ENCODE measurements at places on chromosomes 7 and 10.

DNA sequence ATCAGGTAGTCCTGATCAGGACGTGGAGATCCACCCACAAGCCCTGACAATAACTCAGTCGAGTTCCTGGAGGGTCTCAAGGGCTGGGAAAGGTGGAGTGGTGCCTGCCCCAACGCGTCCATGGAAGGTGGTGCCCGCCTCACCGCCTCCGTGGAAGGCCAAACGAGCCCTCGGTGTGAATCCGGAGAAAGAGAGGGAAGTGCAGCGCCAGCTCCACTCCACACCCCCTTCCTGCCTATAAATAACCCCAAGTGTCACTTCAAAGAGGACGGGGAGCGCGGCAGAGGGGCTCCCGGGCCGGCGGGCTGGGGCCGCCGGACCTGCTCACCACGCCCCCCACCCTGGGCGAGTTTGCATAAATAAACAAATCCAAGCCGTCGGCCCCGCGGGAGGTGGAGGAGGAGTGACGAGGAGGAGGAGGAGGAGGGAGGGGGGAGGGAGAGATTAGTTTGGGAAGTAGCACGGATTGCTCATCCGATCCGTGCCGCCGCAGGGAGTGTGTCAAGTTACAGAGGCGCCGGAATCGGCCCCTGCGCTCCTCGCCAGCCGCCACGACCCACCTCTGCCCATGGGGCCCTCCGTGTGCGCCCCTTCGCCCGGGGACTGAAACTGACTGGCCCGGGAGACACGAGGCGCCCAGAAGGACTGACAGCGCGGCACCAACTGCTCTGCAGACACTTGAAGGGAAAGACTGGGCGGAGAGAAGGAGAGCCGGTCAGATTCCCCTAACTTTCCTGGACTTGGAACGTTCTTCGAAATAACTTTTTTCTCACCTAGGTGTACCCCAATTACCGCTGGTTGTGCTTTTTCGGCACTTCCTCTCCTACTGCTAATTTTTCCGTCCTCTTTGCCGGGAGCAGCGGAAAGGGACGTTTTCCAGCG, at the start of gene COL13A1:
Gene COL13A1, plus strand, starts transcription at position 473 of the 882 bp plus-strand sequence. CDS start 518 bp downstream, outside the sequence.
- DNase-seq, result no peak

DNA sequence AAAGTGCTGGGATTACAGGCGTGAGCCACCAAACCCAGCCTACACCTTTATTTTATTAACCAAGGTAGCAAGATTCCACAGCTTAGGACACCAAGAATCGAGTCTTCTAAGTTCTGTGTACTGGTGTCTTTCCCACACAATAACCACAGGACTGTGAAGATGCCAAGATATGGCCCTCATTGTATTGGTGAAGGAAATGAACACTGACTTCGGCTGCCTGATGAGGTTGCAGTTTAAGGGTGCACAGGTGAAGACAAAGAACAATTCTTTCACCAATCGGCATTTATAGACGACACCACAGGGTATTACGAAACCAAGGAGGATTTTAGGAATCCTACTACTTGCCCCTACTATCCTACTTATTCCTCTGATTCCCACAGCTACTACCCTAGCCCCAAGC, 47.5 kb upstream of the SVOPL start:
- no peak for DNase-seq

DNA sequence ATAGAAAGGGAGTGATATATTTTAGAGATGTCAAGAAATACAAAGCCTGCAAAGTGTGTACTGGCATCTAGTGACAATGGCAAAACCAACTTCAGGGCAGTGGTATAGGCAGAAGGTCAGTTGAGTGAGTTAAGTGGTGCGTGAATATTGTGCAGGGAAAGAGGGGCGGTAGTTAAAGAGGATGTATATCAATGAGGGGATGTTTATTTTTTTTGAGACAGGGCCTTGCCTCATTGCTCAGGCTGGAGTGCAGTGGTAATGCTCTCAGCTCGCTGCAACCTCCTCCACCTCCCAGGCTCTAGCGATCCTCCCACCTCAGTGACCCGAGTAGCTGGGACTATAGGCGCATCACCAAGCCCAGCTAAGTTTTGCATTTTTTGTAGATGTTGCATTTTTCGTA, 13.8 kb downstream of the ANLN start:
- no peak for DNase-seq

- DNase-seq, result no peak
Observed at GRCh38 chr10:78292982-78293865, 259.6 kb downstream of the RPS24 start.

- DNase-seq, result no peak
Observed at GRCh38 chr10:103457896-103458583, 660 bp downstream of the CALHM1 start.

- DNase-seq, result no peak
Observed at GRCh38 chr7:117791877-117792780, 81.1 kb downstream of the CTTNBP2 start.

- DNase-seq, result no peak
Observed at GRCh38 chr10:116457488-116457887, 29.8 kb downstream of the PNLIPRP3 start.

DNA sequence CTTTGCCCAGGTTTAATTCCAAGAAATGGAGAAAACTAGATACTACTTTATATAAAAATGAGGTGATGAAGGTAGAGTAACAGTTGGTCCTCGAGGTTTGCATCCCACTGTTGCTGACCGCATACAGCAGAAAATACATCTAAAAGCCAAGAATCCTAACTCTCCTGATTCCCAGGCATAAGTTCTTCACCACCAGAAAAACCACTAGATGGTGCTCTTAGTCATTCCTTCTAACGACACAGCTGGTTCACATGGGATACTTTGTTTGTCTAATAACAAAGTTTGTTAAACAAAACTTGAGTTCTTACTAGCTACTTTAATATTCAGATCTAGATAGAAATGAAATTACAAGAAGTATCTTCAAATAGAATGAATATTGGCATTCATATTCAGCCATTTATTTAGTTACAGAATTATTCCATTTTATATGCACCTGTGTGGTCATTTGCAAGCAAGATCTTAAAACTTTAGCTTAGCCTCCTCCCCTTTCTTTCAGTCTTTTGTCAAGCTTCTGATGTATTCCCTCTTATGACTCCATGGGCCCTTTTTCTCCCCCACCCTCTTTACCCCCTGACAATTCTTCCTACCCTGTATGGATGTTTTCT, 54.1 kb upstream of the CYP26C1 start:
- peak; percentile 19 for DNase-seq

DNA sequence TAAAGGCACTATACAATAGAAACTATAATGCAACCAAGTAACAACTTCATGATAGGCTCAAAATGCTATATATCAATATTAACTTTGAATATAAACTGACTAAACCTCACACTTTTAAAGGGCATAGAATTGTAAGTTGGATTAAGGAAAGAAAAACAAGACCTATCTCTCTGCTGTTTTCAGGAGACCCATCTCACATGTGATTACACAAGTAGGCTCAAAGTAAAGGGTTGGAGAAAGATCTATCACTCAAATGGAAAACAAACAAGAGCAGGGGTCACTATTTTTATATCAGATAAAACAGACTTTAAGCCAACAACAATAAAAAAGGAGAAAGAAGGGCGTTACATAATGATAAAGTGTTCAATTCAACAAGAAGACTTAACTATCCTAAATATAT, 155.5 kb downstream of the CDK14 start:
- no peak for DNase-seq

- DNase-seq, result no peak
Observed at GRCh38 chr10:76017733-76018433, 586.5 kb downstream of the LRMDA start.

DNA sequence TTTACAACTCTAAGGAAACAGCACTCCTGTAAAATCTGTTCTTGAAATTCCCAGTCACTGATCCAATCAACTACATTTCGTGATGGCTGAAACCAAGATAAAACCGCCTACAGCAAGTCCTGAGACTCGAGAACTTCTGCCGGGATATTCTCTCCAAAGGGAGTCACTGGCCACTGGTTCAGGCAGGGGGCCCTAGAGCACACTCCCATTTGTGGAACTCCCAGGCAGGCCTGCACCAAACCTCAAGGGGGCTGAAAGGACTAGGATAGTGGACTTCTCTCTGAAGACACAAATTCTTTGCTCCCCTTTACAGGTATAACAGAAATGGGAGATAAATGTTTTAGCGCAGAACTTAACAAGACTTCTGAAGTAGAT, 16.3 kb downstream of the CYTH3 start:
- DNase-seq, result no peak

- no peak for DNase-seq
Observed at GRCh38 chr10:98323221-98324164, 55.5 kb upstream of the LOXL4 start.

DNA sequence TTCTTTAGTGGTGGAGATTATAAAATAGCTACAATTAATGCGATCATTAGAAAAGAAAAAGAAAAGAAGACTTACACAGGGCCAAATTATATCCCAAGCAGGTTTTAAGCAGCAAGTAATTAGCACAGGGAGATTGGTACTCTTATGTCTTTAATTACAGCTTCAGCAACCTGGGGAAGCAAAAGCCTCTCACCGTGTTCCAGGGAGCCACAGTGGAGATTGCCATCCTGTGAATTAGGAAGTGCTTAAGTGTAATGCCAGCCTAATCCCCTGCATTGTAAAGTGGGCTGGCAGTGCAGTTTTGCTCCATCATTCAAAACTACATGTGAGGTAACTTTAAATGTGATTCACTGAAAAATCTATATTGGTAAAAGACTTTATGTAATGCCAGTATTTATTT, 533.5 kb upstream of the COBL start:
- no peak for DNase-seq

- DNase-seq, result no peak
Observed at GRCh38 chr10:131908151-131908550, 7.3 kb downstream of the PPP2R2D start.

GRCh38 chr7:33853361-33854062, 51.8 kb upstream of the BMPER start:
- DNase-seq, result no peak

DNA sequence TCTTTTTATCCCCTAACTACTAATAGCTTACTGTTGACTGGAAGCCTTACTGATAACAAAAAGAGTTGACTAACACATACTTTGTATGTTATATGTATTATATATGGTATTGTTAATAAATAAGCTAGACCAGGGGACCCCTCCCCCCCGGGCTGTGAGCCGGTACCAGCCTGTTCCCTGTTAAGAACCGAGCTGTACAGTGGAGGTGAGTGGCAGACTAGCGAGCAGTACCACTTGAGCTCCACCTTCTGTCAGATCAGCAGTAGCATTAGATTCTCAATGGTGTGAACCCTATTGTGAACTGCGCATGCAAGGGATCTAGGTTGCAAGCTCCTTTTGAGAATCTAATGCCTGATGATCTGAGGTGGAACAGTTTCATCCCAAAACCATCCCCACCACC, 377.0 kb downstream of the IPMK start:
- DNase-seq, result no peak

DNA sequence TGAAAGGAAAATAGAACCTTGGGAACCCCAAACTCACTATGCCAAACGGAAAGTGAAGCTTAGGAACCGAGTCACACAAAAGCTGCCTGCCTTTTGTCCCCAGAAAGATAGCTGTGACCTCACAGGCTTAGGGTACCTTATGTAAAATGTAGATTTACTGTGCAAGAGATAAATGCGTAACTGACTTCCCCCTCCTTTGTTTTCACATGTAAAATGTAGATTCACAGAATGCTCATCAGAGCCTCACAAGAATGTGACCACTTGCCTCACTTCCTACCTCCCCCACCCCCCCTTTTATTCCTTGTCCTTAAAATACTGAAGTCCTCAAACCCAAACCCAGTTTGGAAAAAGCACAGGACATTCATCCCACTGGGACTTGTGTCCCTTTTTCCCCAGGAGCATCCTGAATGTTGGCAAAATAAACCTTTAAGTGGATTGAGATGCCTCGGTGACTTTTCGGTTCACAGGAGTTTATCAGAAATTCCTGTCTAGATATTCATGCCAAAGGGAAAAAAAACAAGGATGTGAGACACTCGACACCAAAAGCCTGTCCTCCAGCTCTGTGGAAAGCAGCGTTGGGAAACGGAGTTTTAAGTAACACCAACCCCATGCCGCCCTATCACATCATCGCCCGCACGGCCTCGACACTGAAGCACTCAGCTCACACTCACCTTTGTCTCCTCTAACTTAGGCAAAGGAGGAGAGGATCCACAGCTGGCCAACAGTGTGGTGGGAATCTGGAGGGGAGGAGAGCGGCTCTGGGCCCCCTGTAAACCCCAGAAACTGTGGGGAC, 45.9 kb downstream of the SVIL start:
- DNase-seq, result no peak

DNA sequence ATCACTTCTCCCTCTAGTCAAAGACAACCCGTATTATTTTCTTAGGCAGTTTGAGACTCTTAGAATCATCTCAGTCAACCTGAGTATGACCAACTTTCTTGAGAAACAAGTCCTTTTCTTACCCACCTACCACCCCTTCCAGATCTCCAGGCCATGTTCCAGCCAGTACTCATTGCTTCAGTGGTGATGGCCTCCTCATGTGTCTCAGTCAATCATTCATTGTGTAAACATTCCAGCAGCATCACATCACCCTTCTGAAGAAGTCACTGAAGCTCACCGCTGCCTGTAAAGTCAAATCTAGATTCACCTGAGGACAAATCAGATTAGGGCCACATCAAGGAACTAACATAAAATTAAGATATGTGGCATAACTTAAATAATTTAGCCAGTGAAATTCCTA, 467.2 kb upstream of the NRP1 start:
- no peak for DNase-seq

GRCh38 chr10:22251751-22252223, 34.0 kb upstream of the EBLN1 start:
- peak; percentile 74 for DNase-seq

DNA sequence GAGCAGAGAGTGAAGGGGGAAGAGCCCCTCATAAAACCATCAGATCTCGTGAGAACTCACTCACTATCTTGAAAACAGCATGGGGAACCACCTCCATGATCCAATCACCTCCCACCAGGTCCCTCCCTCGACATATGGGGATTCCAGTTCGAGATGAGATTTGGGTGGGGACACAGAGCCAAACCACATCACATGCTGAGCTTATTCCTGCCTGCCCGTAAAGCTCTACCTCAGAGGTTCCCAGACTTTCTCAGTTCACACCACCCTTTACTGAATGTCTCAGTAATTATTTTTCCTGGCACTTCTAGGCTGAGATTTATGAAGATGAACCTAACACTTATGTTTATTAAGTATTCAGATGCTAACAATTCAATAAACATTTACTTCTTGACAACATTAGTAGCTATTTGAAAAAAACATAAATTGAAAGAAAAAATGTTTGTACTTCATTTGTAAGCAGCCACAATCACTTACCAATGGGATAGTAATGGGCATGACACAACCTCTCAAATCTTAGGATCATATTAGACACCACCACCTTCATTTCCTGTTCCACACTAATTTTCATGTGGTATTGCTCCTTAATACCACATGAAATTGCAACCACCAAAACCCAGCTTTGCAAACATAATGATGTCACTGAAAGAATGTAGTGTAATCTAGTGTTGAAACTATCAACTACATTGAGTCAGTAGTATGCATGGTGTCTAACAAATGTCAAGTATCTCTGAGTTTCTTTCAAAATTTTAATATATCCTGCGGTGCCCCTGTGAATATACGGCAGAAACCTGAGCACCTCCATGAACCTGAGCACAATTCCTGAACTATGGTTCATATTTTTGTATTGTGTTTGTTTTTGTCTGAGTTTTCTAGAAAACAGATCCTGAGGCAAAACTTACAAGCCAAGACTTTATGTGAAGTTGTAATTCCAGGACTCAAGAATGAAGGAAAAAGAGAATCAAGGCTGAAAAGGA, 4.5 kb upstream of the DGKI start:
- peak; percentile 18 for DNase-seq
